Activated CD8-positive, alpha-beta T cell treated with anti-CD3 and anti-CD28 coated beads, Interleukin-2, amount 10 ng/mL, durations not matched to agents 7 days and 5 days (primary cell): ENCODE measurements at places on chromosomes 5 and 9. TPM values are rescaled to one million over a fixed set of nuclear protein-coding genes. Genes with fewer than 3 reads are reported as not detected.

DNA sequence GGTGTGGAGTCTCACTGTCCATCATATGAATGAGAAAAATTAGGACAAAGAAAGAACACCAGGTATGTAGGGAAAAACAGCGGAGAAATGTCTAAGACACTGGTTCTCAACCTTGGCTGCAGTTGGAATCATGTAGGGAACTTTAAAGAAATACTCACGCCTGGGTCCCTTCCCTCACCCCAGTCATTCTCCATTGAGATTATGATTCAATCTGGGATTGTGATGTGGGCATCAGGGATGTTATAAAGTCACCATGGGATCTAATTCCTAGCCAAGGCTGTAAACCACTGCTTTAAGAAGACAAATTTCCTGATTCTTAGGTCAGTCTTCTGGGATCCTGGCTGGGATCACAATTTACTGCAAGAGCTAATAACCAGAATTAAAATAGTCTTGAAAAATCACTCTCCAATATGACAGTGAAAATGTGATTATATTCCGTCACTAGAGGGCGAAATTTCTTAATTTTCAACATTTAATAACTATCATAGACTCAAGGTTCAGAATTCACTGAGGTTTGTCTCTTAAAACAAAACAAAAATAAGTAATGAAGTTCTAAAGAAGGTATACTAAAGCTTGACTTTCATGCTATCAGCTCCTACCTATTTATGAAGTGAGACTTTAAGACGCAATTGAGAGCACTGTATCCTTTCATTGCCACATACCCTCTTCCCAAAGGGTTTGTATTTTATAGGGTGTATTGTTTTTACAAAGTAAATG, 60.5 kb downstream of the GLDC start:
- no peak for DNase-seq

DNA sequence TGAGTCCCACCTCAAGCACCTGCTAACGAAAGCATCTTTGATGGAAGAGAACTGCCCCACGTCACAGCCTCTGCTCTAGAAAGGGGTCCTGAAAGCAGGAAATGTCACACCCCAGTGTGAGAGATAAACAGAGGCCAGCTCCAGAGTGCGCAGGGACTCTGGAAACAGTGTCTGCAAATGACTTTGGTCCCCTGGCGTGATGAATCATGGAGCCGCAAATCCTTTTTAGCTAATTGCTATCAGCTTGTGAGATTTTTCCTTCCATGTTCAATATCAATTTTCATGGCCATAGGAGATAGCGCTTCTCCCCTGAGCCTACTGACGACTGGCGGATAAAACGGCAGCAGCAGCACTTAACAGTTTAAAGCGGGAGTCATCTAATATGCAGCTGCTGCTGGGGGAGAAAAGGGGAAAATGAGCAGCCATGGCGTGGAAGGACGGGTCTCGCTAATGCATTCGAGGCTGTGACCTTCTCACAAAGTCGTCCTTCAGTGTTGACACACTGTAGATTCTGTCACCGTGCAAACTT, 209.6 kb upstream of the IRX1 start:
- DNase-seq = no peak

DNA sequence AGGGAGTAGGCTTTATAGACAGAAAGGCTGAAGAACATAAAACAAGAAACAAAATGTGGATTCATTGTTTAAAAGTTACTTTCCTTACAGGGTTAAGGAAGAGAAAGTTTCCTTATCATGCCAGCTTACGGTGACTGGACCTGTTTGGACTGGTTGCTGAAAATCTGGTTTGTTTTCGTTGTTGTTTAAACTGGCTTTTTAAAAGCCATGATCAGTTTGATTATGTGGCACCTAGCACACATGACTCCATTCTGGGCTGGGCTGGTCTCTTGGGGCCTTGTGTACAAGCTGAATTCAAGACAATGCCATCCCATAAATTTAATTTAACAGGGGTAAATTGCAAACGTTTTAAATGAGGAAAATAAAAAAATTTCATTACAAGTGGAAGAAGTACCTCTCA, 18.4 kb upstream of the ZNF474 start:
- DNase-seq = no peak

DNA sequence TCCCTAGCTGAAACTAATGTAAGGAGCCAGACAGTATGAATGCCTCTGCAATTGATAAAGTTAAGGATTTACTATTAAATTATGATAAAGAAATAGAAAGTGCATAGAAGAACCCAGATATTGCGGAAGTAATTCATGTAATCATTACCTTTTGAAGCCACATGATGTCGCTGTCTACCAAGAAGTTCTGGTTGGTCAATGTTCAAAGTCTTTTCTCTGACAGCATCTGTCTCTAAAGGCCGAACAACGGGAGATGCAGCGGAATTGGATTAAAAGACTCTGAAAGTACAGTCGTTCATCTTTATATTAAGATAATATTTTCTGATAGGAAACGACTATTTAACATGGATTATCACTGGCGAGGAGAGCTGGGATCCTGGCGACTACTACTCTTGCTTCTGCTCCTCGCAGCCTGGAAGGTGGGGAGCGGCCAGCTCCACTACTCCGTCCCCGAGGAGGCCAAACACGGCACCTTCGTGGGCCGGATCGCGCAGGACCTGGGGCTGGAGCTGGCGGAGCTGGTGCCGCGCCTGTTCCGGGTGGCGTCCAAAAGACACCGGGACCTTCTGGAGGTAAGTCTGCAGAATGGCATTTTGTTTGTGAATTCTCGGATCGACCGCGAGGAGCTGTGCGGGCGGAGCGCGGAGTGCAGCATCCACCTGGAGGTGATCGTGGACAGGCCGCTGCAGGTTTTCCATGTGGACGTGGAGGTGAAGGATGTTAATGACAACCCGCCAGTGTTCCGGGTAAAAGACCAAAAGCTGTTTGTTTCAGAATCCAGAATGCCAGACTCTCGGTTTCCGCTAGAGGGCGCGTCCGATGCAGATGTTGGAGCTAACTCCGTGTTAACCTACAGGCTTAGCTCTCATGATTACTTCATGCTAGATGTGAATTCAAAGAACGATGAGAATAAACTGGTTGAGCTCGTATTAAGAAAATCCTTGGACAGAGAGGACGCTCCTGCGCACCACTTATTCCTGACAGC, at the start of gene PCDHA8:
TSS of gene PCDHA8 (plus strand) at position 210 of the 985 bp plus-strand sequence. CDS start at position 345, 135 bp downstream.
- DNase-seq = no peak

DNA sequence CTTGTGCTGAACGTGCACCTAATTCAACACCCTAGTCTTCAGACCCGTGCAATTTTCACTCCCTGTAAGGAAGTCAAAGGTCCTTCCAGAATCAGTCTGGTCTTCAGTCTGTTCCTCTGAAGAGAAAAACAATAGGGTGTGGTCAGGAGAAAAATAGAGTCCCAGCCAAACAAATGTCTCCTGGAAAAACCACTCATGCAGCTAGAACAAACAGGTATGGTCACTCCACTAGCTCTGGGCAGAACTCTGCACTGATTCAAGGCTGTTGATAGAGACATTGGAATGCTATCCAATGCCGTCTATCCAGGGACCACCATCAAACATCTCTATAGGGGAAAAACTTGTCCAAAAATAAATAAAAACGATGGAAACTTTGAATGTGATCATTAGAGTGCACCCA, 81.8 kb upstream of the MAP3K1 start:
- DNase-seq = no peak

- DNase-seq = no peak
Measured at GRCh38 chr5:74099538-74100267, 473.7 kb downstream of the ARHGEF28 start.

DNA sequence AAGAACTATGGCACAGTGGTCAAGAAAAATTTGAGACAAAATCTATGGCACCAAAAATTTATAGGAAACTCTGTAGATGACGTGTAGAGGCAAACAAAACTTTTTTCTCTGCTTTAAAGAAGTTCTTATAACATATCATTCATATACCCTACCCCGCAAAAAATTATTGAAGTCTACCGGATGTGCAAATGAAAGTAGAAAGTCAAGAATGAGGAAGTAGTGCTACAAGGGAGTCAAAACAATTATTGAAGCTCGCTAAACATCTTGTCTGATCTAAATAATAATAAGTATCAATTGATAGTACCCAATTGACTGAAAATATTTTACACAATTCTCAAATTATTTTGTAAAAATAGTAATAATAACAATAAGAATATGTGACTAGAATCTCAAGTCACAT, 398.5 kb downstream of the TAF11L14 start:
- DNase-seq = no peak

GRCh38 chr5:174532455-174533453, 191.6 kb upstream of the MSX2 start:
- no peak for DNase-seq

GRCh38 chr9:72618811-72619210, 97.4 kb downstream of the TMC1 start:
- DNase-seq = no peak

GRCh38 chr5:32258424-32258823, 54.3 kb downstream of the MTMR12 start:
- DNase-seq = no peak

- DNase-seq = no peak
Measured at GRCh38 chr9:100308965-100309564, 43.7 kb downstream of the TEX10 start.

- DNase-seq = no peak
Measured at GRCh38 chr5:108763222-108763916, 15.7 kb downstream of the FER start.

DNA sequence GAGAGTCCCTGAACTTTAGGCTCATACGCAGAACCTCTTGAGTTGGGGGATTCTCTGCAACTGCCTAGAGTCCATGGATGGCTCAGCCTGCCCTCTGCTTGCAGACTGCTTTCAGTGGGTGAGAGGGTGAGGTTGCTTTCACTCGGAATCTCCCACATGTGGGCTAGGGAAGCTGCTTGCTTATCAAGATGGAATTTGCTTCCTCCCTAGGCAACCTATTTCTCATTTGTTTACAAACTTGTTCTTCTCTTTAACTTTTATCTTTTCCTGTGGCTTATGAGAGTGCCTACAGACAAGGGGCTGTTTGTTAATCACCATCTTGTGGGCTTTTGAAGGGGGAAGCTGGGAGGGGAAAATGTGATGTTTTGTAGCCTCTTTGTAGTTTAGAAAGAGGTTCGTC, 10.0 kb downstream of the TLE4 start:
- peak; percentile 36 for DNase-seq

- no peak for DNase-seq
Measured at GRCh38 chr5:55146080-55146479, 13.9 kb upstream of the GPX8 start.

- no peak for DNase-seq
Measured at GRCh38 chr9:38215465-38215864, 146.4 kb upstream of the SHB start.

- peak; percentile 45 for DNase-seq
Measured at GRCh38 chr9:109467936-109468335, 30.2 kb downstream of the PTPN3 start.

GRCh38 chr5:67246546-67247268, 50.1 kb upstream of the CD180 start:
- no peak for DNase-seq

DNA sequence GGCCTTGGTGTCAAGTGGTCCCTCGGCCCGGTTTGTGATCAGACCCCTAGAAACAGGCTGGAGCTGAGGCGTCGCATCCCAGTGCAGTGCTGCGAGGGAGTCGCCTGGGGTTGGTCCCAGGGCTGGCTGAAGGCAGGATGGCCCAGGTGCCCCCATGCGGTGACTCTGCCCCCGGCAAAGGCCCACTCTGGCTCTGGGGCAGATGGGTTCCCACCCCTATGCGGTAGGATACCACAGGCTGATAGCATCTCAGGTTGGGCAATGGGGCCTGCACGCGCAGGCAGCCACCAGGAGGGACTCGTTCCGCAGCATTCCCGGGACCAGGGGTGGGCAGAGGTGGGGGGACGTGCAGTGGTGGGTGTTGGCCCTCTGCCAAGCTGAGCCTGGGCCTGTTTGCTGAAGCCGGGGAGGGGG, 86.0 kb downstream of the RXRA start:
- no peak for DNase-seq

DNA sequence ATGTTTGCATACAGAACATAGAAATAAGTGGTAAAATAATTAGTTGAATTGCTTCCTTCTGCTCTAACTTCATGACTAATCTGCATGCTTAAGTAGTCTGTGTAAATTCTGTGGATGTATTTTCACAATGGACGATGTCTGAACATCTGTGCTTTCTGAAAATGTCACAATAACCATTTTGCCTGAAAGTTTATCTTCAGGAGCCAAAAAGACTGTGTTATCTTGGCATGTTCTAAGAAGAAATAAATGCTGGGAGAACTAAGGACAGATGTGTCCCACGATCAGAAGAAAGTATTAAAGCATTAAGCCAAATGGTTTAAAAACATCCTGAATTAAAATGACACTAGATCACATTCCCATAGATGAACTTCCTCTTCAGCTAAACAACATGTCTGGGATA, 397.6 kb downstream of the SPOCK1 start:
- DNase-seq = no peak

DNA sequence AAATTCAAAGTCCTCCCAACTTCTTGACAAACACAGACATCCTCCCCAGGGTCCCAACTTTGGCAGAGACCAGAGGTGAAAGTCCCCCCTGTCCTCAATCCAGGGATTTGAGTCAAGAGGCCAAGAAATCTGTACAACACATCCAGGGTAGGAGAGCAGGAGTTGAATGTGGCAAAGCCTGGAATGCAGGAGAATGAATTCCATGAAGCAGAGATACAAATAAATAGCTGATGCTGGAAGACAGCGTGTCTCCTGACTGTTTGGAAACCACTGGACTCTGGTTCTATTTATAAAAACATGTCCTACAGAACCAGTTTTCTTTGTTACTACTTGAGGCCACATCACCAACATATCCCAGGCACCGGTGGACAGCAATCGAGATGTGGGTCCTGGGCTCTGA, 43.7 kb upstream of the SLIT3 start:
- no peak for DNase-seq

DNA sequence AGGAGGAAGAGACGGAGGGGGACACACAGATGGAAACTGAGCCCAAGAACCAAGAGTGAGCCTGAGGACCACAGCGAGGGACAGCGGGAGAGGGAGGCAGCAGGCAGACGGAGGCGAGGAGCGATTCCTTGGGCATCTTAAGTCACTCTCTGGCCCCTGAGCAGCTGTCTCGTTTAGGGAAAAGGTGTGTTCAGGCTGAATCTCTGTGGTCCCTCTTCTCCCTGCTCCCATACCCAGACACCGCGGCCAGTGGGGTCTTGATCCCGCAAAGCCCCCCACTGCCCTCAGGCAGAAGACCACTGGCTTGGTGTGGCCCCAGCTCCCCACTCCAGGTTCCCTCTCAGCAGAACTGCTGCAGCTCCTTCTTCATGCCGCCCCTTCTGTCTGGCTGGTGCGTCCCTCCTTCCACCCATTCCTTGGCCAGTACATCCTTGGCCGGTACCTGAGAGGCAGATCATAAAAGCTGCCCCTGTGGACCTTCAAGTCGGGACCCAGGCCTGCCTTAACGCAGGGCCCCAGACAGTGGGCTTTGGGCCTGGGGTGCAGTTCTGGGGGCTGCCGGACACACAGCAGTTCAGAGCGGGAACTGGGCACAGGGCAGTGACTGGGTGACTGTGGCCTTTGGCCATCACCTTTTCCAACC, 5.8 kb upstream of the RALGDS start:
- DNase-seq = no peak

SPINK6 gene
- not detected for total RNA-seq

AFF4 gene
- 27.2 TPM for total RNA-seq

MLLT3 gene
- total RNA-seq = 114 TPM

MYOZ3 gene
- total RNA-seq = not detected

KIF4B gene
- not detected for total RNA-seq

CDC25C gene
- total RNA-seq = 18.3 TPM

TSSK1B gene
- total RNA-seq = not detected

PKN3 gene
- total RNA-seq = 7.6 TPM

ELOVL7 gene
- total RNA-seq = 0.34 TPM
